ENCODE measurements at places on chromosomes 4 and X.

GRCh38 chr4:10296730-10297129 lies 160.5 kb downstream of the ZNF518B start:
- no peak for DNase-seq

- DNase-seq: no peak
Measured at GRCh38 chr4:158121161-158121579, 51.7 kb downstream of the GASK1B start.

GRCh38 chr4:42397635-42398170 lies 415 bp downstream of the SHISA3 start:
- DNase-seq: no peak

DNA sequence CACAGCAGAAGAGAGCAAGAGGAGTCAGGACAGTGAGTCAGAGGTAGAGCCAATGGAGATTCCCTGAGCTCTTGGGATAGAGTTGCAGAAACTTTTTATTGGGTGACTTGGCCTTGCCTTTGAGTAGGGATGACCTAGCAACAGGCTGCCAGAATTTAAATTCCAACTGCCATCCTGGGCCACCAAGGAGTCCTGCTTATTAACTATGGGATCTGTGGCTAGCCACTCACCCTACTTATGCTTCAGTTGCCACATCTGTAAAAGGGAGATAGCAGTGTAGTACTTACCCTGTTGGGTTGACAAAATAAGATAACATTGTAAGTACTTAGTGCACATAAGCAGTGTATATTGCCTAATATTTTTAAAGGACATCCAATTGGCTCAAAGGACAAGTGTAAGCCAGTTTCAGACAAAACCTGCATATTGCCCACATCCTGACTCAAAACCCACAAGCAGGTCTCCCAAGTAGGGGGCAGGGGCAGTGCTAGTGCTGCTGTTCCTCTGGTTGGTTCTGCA lies 43.5 kb upstream of the TMEM164 start:
- no peak for DNase-seq

DNA sequence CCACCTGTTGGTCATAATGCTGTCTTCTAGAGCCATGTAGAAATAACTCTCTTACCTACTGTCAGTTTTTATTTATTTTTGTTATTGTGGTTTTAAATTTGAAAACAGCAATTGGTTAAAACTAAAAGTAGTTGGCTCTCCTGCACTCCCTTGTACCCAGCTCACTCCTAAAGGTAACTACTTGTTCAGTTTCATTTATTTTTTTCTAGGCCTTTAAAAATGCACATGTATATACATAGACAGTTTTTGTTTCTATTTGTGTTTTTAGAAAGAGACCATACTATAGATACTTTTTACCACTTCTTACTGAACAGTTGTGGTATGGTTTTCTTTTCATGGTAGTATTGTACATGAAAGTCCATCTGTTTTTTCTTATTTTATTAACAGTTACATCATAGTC lies 16.8 kb downstream of the SMAD1 start:
- no peak for DNase-seq

DNA sequence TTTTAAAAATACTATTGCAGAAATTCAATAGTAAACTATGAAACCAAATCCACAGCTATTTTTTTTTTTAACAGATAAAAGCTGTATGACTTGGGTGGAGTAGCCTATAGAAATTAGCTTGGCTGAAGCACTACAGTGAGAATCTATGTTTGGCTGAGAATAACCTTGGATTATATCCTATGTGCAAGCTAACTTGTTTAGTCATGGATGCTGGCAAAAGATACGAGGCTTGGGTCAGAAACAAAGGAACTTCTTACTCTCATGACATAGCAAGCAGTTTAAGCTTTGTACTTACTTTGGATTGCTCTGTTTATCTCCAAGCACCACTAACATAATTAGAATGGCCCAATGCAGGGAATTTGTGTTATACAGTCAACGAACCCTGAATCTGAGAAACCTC lies 119.2 kb upstream of the GRID2 start:
- DNase-seq: no peak

DNA sequence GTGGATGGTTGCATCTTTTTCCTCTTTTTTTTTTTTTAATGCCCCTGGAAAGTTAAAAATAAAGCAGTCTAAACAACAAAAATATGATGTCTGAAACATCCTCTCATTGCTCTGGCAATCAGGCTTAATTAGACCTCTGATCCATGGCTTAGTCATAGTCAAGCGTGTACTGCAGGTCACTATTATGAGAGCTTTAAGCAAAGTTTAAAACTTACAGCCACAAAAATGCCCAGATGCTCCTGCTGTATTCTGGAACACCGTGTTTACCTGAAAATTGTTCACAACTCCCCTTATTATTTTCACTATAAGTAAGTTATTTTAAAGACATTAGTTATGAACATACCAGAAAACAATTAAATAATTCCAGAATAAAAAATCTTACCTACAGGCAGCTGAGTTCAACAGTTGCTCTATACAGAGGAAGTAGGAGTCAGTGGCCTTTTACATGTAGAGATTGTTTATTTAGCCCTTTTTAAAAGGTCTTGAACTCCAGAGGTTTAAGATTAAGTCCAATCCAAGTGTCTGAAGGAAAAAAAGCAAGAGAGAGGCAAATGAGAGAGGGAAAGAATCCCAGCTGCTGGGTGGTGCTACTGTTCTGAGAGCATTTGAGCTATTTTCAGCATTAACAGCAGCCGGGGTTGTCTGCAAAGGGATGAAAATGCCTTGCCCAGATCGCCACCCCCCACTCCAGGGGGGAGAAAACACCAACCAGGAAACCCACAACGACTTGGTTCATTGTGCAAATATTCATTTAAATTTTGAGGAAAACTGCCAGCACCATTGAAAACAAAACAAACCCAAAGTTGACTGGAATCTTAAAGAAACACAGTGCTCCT lies 36.9 kb downstream of the SORBS2 start:
- no peak for DNase-seq

DNA sequence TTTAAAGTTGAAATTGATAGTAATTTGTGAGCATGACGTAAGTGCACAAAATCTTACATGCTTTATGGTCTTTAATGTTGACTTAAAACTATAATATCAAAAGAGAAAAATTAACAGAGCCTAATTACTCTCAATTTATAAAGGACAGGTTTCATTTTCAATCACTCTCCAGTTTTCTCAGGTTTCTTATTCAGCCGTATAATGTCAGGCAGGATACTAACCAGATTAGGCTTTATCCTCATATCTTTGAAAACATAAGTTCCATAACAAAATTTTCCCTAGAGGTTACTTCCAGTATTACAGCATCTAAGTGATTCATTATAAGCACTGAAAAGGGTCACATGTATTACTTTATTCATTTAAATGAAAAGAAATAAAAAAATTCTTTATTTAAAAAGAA lies 492.1 kb downstream of the PACRGL start:
- no peak for DNase-seq

DNA sequence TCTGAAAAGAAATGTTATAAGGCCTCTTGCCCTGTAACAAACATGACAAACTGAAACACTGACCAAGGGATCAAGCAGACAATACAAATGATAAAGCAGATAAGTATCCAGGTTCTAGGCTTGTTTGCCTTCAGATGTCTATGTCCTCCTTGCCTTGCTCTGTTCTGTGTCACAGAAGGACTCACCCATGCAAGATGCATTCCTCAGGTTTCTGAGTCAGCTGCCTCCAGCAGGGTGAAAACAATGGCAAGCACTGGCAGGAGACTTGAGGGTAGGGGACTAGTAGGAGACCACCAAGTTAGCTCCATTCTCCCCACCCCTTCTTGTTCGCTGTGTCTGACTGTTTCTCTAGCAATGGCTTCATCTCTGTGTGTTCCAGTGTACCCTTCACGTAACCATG lies 76.6 kb upstream of the CXXC4 start:
- DNase-seq: no peak

GRCh38 chrX:123181233-123181914 lies 2.7 kb upstream of the GRIA3 start:
- no peak for DNase-seq

- DNase-seq: no peak
Measured at GRCh38 chr4:10893395-10893794, 208.8 kb upstream of the CLNK start.

DNA sequence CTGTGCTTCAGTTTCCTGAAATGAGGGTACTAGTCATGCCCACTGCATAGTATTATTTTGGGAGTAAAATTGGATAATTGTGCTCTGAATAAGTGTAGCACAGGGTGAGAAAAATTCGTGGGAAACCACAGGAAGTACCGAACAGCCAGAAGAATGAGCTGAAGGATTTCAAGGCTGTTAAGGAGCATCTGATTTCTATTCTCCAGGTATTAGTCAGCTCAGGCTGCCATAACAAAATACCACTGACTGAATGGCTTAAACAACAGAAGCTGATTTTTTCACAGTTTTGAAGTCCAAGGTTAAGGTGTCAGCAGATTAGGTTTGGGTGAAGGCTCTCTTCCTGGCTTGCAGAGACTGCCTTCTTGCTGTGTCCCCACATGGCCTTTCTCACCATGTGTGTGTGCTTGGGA lies 41.9 kb downstream of the WWC2 start:
- no peak for DNase-seq

DNA sequence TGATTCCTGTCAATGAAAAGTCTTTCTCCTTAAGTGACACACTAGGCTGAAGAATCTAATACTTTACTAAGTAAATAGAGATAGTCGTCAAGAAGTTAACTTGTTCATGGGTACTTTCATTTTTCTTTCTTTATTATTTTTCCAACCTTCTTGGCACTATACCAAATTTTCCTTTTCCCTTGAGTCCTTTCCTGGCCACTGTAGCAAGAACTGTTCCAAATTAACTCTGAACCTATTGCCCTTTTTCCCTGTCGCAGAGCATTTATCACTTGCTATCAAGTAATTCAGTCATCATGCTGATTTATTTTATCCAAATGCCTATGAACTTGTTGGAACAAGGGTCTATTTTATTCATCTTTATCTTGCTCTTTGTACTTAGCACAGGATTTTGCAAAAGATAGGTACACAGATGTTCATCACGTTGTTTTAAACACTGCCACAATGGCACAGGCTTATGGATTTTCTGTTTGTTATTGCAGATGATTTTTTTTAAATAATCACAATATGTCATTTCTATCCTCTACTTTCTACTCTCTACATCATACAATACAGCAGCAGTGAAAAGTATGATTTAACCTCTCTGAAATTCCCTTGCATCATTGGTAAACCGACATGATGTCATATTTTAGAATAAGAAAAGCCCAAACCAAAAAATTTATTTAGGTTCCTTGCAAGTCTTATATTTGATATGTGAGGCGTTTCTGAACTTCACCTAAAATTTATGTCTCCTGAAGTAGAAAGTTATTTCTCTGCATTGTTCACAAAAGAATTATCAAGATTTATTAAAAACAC lies 2352.3 kb downstream of the PCDH7 start:
- DNase-seq: no peak

DNA sequence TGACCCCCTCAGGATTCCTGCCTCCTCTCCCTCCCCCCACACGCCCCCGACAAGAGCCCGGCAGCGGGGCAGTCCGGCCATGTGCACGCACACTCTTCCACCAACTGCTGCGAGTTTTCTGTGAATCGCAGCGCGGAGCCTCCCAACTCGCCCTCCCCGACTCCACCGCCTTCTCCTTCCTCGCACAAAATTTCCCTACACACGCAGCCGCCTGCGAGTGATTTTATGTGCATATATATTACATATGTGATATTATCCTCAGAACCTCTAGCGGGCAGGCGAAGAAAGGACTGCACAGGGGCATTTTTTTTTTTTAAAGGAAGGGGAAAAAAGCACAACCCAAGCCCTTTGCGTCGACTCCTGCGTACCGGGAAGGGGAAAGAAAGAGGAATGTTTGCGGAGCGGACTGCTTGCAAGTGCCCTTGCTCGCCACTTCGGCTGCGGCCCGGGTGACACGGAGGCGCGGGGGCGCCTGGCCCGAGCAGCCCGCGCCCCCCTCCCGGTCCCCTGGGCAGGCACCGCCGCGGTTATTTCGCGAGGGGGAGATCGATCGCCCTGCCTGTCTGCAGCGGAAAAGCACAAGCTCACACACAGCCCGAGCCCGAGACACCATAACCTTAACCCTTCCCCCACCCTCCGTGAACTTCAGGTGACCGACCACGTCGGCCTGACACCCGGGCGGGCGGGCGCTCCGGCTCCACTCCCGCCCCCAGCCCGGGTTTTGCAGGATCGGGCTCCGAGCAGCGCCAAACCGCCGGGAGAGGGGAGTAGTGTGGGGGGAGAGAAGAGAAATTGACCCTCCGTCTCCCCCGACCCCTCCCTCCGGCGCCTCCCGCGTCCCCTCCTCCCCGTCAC lies 2.3 kb downstream of the ZNF827 start:
- DNase-seq: peak; percentile 33

DNA sequence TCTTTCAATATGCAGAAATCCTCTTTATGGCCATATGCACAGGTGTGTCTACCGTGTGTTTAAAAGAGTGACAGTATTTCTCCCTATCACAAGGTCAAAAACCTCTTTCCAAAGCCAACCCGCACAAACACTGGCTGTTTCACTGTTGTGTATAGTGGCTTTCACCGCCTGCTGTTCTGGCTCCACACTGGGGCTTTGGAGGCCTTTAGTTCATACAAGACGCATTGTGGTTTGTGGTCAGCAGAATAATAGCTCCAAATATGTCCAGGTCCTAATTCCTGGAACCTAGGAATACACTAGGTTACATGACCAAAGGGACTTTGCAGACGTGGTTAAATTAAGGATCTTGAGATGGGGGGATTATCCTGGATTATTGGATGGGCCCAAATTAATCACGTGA lies 40.7 kb upstream of the FAM9A start:
- no peak for DNase-seq

- DNase-seq: no peak
Measured at GRCh38 chr4:168712316-168712890, 215.6 kb downstream of the PALLD start.

- DNase-seq: no peak
Measured at GRCh38 chr4:17448689-17449088, 63.2 kb downstream of the QDPR start.

GRCh38 chrX:54992911-54993622 lies 921 bp downstream of the PFKFB1 start:
- no peak for DNase-seq

DNA sequence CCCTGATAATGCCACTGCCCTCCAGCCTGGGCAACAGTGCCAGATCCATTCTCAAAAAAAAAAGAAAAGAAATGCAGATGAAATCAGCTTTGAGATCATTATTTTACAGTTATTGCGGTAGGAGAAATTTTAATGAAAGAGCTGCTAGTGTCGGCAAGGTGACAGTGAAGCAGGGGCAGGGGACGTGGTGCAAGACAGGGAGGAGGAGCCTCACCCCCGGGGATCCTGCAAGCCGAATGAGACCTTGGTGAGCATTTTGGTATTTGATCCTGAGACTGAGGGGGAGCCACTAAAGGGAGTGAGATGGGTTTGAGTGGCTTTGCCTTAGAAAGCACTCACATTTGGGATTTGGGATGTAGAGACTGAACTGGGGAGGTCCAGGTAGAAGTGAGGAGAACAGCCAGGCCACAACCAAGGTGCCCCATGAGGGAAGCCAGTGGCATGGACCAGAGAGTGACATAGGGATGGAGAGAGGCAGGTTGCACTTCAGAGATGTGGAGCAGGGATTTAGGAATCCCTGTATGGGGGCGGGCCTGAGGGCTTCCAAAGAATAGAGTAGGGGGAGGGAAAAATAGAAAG lies 23.6 kb downstream of the RBM10 start:
- no peak for DNase-seq

All from stimulated activated CD4-positive, alpha-beta T cell treated with anti-CD3 and anti-CD28 coated beads, Interleukin-4, amount 100 ng/mL, for 48 hours (primary cell).